Myometrial cell (primary cell): ENCODE measurements at places on chromosomes 7 and 10. TPM values are rescaled to one million over a fixed set of nuclear protein-coding genes. Genes with fewer than 3 reads are reported as not detected.

ENTPD1 gene
- total RNA-seq, result under 0.01 TPM in 1 of 2 replicates, not detected in the other

HUS1 gene
- total RNA-seq, result 19.9 and 26.4 TPM in 2 replicates

TCAF1 gene
- 47.3 and 68.1 TPM in 2 replicates for total RNA-seq

HOXA4 gene
- total RNA-seq, result 0.89 TPM in 1 of 2 replicates, not detected in the other

CYP3A7 gene
- not detected in 2 replicates for total RNA-seq
